G401 (cell line): ENCODE measurements at places on chromosomes 5 and 9.

DNA sequence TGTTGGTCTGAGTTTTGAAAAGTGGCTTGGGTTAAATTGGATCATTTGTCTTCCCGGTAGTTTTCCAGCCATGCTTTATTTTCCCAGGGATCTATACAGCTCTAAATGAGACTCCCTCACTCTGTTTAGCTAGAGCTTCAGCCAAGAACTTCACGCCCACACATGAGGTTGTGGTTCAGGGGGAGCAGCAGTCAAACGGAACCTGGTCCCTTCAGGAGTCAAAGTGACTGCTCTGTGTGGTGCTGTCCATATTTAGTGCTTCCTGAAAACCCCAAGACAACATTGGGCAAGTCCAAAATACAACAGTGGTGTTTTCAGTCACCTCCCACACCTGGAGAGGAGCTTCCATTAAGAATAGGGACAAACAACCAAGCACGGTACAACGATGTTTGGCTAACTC is 90.5 kb downstream of the ANKH start:
- DNase-seq = peak; percentile 47

DNA sequence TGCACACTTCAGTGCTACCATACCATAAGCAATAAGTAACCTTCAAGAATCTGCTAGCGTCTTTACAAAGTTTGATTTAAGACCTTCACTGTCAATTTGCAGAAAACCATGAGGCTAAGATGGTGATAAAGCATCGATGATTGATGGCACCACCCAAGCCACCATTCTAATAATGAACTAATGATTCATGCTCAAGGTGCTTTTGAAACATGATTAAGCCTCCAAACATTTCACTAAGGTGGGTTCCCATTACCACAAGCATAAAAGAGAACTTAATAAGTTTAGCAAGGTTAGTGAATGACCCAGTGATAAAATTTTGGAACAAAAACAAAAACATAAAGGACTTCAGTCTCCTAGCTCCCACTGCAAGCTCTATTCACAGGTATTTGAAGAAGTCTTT is 214.7 kb downstream of the FBXL17 start:
- DNase-seq = no peak

DNA sequence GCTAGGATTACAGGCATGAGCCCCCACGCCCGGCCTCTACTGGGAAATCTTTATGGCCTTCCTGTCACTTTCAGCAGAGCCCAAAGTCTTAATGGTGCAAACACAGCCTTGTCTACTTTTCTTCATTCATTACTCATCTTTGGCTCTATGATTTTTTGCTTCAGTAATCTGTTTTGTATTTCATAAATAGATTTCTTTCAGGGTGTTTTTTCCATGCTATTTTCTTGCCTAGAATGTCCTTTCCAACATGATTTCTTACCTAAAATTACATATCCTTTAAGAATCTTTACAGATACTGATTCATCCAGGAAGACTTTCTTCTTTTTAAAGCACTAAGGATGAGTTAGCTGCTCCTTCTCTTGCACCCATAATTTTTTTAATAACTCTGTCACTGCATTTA is 213.0 kb downstream of the TAF11L14 start:
- DNase-seq = no peak

GRCh38 chr5:135887881-135888614 is 7.6 kb downstream of the IL9 start:
- no peak for DNase-seq

DNA sequence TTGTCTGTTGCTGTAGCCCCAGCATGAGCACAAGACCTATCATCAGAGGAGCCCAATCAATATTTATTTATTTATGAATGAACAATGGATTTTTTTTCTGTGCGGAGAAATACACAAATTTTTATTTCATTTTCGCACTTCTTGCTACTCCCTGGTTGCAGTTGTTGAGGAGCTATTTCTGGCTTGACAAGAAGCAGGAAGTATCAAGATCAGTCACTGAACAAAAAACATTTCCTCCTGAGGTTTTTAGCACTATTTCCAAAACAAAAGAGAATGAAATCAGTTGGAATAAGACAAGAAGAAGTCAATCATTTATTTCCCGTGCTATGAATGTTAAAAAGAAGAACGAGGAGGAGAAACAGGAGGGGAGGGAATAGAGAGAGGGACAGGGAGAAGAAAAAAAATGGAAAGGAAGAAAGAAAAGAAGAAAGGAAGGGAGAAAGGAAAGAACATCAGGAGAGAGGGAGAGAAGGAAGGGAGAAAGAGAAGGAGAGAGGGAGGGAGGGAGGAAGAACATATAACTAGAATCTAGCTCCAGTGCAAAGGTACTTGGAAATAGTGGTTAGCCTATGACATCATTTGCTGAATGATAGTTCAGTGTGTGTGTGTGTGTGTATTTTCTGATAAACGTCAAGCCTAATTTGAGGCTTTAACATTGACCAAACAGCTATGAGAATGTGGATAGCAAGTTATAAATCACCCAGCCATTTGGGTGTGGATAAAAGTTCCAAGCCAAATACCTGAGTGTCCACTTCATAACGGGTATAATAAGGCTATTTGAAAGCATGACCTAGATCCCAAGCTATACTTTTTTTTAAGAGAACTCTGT is 586.0 kb downstream of the EBF1 start:
- DNase-seq = no peak

DNA sequence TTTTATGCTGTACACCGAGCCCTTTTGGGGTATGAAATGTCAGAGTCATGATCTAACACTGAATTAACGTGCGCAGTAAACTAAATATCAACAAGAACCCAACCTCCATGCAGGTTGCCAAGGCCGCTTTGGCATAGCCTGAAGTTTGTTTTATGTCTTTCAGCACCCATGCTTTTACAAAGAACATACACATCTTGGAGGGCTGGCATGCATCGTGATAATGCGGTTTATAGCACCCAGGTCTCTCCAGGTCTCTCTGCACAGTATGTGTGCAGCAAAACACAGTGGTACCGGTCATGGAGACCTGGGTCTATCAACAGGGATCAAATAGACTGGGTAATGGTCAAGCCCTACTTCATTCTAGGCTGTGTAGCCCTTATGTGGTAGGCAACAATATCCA is 11.8 kb downstream of the NPR3 start:
- no peak for DNase-seq

DNA sequence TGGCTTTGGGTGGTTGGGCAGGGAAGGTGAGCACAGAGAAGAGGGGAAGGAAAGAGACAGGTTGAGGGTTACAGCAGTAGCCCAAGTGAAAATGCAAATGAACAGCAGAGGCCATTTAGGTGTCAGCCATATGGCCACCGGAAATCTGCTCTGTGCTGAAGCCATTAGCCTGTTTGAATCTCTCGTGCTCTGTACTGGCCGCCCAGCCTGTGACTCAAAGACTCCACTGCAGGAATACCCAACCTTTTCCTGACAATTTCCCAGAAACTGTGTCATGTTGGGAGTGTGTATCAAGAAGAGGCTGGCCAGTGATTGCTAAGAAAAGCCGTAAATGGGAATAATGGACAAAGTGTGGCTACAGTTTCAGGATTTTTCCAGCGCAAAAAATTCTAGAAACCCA is 35.9 kb upstream of the RAI14 start:
- peak; percentile 56 for DNase-seq

DNA sequence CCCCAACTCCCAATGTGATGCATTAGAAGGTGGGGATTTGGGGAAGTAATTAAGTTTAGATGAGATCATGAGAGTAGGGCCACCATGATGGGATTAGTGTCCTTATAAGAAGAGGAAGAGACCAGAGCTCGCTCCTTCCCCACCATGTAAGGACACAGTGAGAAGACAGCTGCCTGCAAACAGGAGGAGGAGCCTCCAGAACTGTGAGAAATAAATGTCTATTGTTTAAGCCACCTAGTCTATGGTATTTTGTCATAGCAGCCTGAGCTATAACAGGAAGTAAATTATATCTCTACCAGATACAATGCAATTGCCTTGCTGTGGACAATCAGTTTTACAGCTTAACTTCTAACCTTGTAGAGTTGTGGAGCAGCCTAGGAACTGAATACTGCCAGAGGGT is 58.0 kb downstream of the ANKRD33B start:
- no peak for DNase-seq

- no peak for DNase-seq
These were observed 597.4 kb upstream of the PTGER4 start for GRCh38 chr5:40082313-40082712.

- DNase-seq = no peak
These were observed 110.5 kb downstream of the GAS1 start for GRCh38 chr9:86836797-86837196.

DNA sequence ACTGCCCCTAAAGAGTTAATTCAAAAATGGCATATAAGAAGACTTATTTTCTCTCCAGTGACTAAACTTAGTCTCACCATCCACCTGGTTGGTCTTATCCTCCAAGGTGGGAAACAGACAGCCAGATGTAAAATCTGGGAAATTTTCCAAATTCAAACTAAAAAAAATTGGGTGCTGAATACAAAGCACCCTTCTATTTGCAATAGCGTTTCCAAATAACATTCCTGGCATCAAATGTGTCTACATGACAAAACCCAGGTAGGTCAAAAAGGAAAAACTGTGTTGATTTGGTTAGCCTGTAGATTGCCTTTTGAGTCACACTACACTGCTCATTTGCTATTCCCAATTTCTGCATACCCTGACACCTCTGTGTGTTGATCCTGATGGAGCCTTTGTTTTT is 252.2 kb downstream of the NR2F1-AS1 start:
- no peak for DNase-seq

DNA sequence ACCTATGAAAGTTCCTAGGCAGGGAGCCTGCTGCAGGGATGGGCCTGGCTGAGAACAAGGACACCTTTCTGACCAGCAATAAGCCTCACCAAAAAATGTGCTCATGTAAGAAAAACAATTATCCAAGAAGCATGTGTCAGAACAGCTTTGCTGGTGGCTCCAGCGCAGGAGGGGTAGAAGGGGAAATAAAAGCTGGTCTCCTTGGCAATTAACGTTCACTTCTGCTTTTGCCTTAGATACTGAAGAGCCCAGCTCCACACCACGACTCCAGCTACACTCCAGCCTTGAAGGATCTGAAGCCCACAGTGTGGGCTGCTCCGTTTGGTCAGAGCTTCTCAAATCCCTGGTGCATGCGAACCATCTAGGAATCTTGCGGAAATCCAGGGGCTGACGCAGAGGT is 107.6 kb upstream of the PHYKPL start:
- no peak for DNase-seq

- no peak for DNase-seq
These were observed 113.5 kb upstream of the PCA3 start for GRCh38 chr9:76650692-76651091.

DNA sequence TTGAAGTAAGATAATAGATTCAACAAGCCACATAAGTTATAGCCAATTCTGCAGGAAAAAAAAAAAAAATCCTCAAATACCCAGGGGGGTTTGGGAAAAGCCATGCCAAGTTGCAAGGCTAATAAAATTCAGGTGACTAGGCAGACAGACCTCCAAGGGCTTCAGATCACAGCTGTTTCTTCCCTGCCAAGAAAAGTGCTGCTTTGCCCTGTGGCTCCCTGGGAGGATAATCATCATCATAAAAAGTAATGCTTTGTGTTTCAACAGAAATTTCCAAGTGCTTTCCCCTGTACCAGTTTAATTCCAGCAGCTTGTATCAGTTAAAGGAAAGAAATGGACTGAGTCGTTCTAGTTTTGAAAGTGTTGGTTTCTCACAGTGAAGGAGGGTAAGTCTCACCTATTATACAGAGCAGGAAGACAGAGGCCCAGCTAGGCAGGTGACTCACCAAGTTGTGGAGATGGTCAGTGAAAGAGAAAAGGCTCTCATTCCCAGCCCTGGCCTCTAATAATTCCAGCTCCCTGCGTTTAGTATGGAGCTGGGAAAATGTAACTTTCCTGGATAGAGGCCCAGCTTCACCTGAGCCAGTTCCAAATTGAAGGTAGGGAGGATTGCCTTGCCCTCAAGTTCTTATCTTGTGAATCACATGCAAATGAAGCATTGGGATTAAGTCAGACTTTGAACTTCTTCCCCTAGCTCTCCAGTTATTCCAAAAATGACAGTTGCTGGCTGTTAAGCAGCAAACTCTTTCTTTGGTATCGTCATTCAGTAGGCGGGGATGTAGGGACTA is 263.4 kb downstream of the GRIA1 start:
- DNase-seq = no peak

GRCh38 chr5:131378721-131379541 is 115.1 kb downstream of the CDC42SE2 start:
- DNase-seq = no peak

DNA sequence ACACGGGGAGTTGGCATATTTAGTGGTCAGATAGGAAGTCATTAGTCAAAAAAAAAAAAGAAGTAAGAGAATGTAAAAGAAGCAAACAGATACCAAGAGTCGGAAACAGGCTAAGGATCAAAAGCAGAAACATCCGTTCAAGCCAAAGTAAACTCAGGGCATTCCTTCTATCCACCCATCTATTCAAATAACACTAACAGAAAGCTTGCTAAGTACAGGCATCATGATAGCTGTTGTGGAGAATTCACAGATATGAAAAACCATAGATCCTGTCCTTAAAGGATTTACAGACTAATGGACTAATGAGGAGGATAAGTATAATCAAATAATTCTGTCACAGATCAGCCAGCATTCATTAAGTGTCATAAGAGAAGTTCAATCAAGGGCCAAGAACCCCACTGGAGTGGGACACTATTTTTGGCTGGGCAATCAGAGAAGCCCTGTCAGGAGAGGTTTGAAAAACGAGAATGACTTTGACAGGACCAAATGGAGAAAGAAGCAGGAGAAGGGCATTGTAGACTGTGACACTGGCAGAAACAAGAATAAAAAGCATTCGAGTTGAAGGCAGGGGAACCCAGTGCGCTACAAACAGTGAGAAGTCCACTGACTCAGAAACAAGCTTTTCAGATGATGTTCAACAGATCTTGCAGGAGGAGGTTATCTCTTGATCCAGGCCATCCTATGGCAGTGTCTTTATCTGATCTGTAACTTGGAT is 154.2 kb upstream of the TSLP start:
- no peak for DNase-seq

DNA sequence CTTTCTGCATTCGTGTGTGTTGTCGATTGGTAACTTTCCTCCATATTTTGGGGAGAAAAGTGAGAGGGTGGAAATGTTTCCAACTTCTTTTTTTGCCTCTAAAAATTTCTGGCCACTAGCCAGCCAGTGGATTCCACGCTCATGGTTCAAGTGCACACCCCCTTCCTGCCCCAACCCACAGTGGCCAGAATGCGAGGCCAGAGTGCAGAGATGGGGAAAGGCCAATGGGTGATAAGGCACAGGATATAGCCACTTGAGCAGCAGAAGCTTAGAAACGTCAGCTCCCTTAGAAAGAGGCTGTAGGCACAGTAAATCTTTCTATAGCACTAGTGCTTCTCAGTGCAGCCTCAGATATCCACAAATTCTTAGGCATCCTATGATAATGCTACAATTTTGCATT is 75.8 kb upstream of the ADRB2 start:
- DNase-seq = no peak

GRCh38 chr5:112492291-112492690 is 73.2 kb upstream of the EPB41L4A start:
- DNase-seq = peak; percentile 6

GRCh38 chr5:172550996-172551395 is 90.1 kb upstream of the NEURL1B start:
- DNase-seq = no peak
